ENCODE measurements at places on chromosomes 5 and 9.
A peak's percentile ranks its signal among the peaks of the same experiment; 100 is the strongest.

DNA sequence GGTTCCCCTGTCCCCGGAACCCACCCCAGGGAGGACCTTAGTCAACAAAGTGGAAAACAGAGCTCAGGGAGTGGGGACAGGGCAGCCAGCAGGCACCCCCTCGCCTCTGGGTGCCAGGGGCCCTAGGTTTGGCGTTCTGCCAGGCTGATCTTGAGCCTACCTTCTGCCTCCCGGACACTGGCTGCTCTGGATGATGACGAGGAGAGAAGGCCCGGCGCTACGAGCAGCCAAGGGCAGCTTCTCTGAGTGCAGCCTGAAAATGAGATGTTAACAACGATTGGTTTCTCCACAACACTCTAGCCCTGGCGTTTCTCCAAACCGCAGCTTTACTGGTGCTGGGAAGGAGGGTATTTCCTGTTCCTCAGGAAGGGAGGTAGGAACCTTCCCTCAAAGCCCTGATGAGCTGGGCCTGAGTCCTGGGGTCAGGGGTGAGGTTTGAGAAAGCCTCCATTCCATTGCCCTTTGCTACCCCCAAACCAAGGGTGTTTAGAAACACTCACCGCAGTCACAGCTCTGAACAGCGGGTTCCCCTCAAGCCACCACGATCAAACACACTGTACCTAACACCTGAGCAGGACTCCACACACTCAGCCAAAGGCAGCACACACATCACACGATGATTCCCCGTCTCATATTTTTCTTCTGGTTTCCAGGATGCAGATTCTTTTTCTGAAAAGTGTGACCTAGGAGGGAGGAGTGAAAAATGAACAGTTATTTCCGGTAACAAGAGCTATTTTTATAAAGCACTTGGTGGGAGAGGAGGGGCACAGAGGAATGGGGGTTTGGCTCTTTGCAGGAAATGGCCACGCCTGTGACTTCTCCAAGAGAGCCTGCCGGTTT is at the start of gene STING1:
Gene STING1, minus strand, starts transcription at position 709 of the 840 bp plus-strand sequence. CDS start 1,054 bp downstream, outside the sequence.
- DNase-seq: peak; percentile 54

DNA sequence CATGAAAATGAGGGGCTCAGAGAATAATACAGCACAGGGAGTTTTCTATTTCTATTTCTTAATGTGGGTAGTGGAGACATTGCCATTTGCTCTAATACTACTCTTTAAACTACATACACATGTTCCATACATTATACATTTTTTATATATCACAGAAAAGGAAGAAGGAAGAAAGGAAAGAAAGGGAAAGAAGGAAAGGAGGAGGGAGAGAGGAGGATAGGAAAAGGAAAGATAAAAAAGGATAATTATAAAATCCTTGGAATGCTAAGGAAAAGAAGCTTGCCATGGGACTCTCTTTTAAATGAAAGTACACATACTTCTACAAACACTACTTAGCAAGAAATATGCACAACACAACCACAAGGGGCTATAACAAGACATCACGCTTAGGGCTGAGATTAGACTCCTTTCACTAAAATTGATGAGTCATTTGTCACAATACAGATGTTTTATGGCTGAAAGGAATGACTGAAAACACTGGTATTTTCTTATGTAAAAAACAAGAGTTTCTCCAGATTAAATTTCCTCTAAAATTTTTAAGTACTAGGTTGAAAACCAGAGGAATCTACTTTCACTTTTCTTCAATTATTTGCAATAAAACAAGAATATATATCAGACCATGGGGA is 219.8 kb downstream of the ARL15 start:
- DNase-seq: peak; percentile 1

DNA sequence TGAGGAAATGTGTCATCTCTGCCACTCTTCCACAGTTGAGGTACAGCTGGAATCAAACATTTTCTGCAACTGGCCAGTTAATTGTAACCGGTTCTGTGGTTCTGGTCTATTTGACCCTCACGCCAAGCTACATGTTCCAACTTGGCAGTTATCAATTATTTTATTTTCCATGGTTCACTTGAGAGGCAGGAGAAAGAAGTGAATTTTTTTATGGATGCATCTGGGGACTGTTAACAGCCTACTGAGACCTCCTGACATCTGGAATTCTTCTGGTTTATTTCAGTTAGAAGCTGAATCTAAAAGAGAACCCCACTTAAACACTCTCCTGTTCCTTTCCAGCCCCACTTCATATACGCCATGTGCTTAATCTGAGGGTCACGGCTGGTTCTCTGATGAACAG is 372.3 kb downstream of the DNAH5 start:
- DNase-seq: no peak

DNA sequence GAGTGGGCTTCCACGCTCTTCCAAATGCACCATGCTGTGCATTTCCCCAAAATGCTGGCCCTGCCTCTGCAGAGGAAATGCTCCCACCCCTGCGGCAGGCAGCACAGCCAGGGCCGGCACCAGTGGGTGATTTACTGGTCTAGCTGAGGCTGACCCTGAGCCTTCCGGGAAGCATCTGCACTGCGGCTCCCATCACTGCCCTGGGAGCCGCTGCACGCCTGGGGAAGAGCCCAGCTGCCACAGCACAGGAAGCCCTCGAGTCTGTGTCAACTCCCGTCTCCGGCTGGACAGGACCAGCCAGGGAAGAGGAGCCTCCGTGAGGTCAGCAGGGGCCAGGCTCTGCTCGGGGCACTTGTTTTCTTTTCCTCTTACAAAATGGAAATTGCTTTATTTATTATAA is 25.1 kb upstream of the EEIG1 start:
- DNase-seq: peak; percentile 68

DNA sequence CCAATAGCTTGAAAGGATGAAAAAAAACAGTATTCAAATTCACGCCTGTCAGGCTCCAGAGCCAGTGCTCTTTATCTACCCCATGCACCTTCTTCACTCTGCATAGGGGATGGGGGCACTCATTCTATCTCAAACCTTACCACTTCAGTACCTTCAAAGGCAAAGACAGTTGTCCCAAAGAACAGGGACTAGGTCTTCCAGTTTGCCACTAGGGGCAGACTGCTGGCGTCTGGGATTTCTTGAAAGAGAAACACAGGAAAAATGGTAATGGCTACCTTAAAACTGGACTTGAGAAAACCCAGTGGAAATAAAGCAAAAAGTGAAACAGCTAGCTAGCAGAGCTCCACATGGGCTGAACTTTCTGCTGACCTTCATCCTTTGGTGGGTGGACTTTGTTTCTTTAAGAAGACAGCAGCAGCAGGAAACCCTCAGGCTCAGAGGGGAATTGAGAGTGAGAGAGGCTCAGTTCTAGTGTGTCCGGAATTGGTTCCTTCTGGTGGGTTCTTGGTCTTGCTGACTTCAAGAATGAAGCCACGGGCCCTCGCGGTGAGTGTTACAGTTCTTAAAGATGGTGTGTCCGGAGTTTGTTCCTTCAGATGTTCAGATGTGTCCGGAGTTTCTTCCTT is 41.0 kb upstream of the SLC36A1 start:
- peak; percentile 39 for DNase-seq

DNA sequence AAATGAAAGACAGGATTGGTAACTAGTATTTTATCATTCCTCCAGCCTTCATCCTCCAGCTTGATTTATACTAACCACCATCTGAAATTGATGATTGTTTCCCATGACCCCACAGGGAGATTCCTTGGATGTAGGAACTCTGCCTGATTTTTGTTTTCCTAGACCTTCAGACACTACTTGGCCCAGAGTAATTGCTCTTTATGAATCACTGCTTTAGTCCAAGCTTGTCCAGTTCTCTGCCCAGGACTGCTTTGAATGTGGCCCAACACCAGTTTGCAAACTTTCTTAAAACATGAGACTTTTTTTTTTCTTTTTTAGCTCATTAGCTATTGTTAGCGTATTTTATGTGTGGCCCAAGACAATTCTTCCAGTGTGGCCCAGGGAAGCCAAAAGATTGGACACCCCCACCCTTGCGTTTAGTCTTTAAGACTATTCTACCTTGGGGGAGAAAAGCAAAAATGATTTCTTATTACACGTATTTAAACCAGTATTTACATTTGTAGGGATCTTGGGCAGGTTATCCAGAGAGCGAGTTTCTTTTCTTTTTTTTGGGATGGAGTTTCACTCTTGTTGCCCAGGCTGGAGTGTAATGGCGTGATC is 18.4 kb downstream of the BASP1 start:
- DNase-seq: no peak

DNA sequence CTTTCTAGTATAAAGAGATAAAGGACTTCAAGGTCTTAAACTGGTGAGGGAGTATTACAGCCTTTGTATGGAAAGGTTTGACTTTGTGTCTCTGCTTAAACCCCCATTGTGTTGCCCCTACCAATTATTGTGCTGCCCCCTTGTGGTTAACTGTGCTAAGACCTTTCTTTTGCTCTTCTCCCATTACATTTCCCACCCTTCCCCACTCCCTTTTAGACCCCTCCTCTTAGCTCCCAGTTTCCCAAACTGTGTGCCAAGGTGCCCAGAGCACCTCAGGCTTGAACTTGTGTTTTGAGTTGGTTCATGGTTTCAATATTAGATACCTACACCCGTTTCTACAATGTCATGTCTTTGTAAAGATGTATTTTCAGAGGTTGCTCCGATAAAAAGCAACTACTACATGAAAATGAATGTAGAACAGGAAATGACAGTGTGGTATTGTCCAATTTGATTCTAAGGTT is 2.9 kb downstream of the JAK2 start:
- peak; percentile 90 for DNase-seq

DNA sequence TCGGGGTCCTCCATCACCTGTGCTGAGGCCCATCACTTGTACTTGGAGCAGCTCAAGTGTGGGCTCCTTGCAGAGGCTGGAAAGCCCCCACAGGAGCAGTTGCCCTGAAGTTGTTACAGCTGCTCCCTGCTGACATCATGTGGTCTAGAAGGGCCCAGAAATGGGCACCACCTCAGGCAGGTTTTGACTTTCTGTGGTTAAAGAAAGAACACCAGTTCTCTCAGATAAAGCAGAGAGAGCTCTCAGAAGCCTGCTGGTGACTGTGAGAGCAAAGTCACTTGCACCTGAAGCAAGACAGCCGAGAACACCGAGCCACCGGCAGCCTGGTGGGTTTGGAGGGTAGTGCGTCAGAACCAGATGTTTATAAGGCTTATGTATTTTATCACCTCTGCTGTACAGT is 70.4 kb downstream of the MVB12B start:
- DNase-seq: no peak

DNA sequence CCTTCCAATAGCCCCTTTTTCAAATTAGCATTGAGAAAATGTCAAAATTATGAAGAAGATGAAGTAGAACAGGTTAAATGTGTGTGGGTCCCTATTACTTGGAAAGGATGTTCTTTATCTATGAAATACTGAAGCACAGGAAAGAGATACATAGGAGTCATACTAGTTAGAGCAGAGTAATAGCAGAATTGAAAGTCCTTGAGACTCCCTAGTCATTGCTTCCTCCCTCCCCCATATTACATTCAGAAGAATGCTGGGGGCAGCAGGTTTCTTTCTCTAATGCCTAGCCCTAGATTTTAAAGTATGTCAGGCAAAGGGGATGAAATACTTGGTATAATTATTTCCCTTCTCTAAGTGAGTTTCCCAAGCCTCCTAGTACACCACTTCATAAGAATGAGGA is 4.4 kb downstream of the ZCCHC9 start:
- no peak for DNase-seq

GRCh38 chr9:135584371-135584770 is 22.8 kb downstream of the PAEP start:
- DNase-seq: no peak

GRCh38 chr5:112986224-112986623 is 9.6 kb downstream of the DCP2 start:
- DNase-seq: peak; percentile 72
